ENCODE measurements at places on chromosomes 7 and 10.
A peak's percentile ranks its signal among the peaks of the same experiment; 100 is the strongest.

DNA sequence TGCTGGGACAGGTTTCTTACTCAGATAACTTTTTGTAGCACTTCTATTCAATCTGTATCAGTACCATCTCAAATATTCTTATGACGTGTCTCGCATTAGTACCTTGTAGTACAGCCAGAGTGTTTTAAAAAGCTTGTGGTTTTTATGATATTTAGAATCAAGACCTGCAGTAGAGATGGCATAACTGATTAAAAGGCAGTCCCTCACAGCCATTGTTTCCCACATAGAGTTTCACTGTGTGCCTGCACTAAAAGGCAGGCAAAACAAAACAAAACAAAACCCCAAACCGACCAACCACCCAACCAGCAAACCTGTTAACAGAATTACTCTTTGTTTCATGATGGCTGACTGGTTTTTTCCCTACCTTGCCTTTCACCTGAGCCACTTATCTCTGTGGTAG lies 221.3 kb upstream of the DGKB start:
- peak; percentile 23 for DNase-seq

GRCh38 chr10:12769323-12770044 lies 232.0 kb downstream of the CCDC3 start:
- no peak for DNase-seq

- DNase-seq = no peak
Measured at GRCh38 chr7:24910551-24911212, 69.3 kb downstream of the OSBPL3 start.

DNA sequence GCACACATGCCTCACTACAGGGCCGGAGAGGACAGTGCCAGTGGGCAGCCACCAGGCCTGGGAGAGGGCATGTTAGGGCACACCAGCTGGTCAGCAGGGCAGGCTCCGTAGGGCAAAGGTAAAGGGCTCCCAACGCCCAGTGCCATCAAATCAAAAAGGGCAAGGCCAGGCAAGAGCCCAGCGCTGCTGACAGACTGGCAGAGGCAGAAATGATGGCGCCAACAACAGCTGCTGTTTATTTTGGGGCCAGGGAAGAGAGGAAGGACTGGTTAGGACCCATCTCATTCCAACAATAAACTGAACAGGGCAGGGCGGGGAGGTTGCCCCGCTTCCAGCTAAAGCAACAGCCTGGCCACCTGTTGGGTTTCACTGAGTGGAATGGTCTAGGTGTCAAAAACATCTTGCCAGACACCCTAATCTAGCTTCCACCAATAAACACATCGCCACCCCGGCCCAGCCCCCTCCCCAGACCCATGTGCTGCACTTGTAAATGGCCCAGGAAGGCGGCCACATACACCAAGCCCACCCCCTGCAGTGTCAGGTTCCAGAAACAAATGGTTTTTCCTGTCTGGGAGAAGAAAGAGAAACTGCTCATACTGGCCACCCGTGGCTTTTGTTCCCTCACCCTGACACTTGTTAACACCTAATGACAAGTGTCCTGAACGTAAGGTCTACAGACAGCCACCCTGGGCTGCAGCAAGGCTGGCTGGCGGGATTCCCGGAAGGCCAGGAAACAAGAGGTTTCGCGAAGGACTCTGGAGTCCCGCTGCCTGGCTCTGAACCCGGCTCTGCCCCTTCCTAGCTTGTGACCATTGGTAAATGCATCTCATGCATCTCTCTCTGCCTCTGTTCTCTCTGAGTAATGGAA lies 15.3 kb downstream of the SH3PXD2A start:
- peak; percentile 89 for DNase-seq

DNA sequence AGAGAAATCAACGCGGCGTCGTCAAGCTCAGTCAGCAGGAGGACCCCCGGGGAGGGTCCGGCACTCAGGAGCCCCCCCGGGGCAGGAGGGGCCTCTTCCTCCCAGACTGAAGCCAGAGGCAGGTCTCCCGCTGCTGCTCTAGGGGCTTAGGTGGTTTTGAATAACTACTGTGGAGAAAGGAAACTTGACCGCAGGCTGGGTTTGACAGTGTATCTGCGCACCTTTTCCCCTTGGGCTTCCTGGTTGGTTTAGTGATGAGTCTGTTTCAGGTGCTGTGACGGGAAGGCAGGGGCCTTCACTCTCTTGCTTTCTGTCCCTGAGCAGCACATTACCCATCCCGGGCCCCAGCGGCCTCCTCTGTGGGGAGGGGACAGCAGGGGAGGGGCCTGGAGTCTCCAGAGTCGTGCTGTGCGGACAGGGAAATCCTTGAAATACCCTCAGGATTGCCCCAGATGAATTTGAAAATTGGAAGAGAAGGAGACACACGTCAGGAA lies 262.2 kb downstream of the ADARB2 start:
- no peak for DNase-seq
